Nucleus accumbens (tissue), 56 donors: ENCODE measurements at places on chromosomes 2 and 18.

- DNase-seq = no peak
Measured at GRCh38 chr2:12915787-12916186, 199.1 kb downstream of the TRIB2 start.

- DNase-seq = no peak
Measured at GRCh38 chr2:8597559-8598225, 84.2 kb upstream of the ID2 start.

DNA sequence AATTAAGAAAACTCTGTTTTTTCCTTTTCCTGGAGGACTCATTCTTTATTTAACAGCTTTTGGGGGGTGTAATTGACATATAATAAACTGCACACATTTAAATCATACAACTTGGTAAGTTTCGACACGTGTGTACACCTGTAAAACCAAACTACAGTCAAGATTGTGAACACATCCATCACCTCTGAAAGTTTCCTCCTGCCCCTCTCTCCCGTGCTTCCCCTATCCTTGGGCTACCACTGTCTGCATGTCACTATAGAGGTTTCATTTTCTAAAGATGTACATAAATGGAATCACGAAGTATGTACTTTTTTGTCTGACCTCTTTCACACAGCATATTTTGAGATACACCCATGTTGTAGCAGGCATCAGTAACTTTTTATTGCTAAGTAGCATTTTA, 100.0 kb downstream of the BIN1 start:
- DNase-seq = no peak

- DNase-seq = no peak
Measured at GRCh38 chr2:152413228-152414030, 78.5 kb downstream of the FMNL2 start.

DNA sequence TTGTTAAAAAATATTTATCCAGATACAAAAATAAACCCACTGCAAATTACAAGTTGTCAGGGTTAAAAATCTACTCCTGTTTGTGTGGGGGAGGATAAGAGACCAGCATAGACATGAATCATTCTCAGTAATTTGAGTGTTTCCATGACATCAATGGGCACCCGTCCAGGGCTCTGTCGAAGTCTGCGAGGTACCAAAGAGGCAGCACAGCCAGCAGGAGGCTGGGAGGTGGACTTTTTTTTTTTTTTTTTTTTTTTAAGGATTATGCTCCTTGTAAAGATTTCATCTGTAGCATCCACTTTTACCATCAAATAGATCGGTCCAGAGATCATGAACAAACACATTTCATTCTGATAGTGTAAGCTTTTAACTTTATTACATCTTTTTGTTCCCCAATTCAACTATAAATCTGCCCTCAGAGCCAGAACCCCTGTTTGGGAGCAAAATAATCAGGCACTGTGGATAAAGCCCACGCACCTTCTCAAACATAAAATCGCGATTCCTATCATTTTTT, 182.0 kb downstream of the TCF4 start:
- DNase-seq = peak; percentile 53

DNA sequence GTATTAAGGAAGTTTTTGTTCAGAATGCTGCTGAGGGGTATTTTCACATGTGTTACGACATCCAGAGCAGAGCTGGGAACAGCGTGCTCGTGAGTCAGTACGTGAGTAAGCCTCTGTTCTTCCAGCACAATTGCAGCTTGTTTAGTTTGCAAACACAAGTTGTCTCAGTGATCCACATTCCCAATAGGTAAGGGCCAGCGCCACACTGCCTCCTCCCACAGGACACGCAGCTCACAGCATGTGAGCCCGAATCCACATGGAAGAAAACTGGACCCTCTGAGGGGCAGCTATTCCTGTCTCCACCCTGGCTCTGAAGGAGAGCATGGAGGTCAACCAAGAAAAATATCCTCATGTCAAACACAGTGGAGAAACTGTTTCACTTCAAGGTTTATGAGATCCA, 173.9 kb upstream of the PID1 start:
- no peak for DNase-seq
